ENCODE measurements at places on chromosomes 3 and 15. TPM values are rescaled to one million over a fixed set of nuclear protein-coding genes. Genes with fewer than 3 reads are reported as not detected.

TNFSF10 gene
- not detected for total RNA-seq

NCBP2 gene
- total RNA-seq, result 47.6 TPM

GRM7 gene
- total RNA-seq, result not detected

CD200 gene
- not detected for total RNA-seq

RASGRP1 gene
- 0.38 TPM for total RNA-seq

PSTPIP1 gene
- total RNA-seq, result not detected

KCNMB3 gene
- total RNA-seq, result 0.99 TPM

SH3BP5 gene
- total RNA-seq, result 21.3 TPM

IL20RB gene
- 1.0 TPM for total RNA-seq

C15orf62 gene
- total RNA-seq, result not detected

SHC4 gene
- 0.86 TPM for total RNA-seq

TTC14 gene
- total RNA-seq, result 15.4 TPM

ADAM10 gene
- 120 TPM for total RNA-seq

ESYT3 gene
- 0.68 TPM for total RNA-seq

RPL35A gene
- total RNA-seq, result 1,089 TPM

WDR93 gene
- 0.28 TPM for total RNA-seq

EFCC1 gene
- total RNA-seq, result 0.06 TPM

GATA2 gene
- 4.1 TPM for total RNA-seq

FYCO1 gene
- total RNA-seq, result 4.8 TPM

ADGRG7 gene
- total RNA-seq, result not detected

CD96 gene
- not detected for total RNA-seq

SLC6A11 gene
- total RNA-seq, result 0.03 TPM

NAALADL2 gene
- total RNA-seq, result not detected

GRIP2 gene
- total RNA-seq, result 1.4 TPM

MCF2L2 gene
- 0.15 TPM for total RNA-seq

Data from A549 treated with CpdA at 1 μM for 4 hours (cell line).